Activated naive CD8-positive, alpha-beta T cell treated with anti-CD3 and anti-CD28 coated beads, Interleukin-2, amount 50 U/mL, for 24 hours (primary cell): ENCODE measurements at places on chromosomes 16 and 17.

GRCh38 chr16:48629531-48629930 is 19.6 kb upstream of the N4BP1 start:
- no peak for DNase-seq

- DNase-seq = no peak
Measured at GRCh38 chr17:15377200-15377599, 35.8 kb upstream of the TEKT3 start.

DNA sequence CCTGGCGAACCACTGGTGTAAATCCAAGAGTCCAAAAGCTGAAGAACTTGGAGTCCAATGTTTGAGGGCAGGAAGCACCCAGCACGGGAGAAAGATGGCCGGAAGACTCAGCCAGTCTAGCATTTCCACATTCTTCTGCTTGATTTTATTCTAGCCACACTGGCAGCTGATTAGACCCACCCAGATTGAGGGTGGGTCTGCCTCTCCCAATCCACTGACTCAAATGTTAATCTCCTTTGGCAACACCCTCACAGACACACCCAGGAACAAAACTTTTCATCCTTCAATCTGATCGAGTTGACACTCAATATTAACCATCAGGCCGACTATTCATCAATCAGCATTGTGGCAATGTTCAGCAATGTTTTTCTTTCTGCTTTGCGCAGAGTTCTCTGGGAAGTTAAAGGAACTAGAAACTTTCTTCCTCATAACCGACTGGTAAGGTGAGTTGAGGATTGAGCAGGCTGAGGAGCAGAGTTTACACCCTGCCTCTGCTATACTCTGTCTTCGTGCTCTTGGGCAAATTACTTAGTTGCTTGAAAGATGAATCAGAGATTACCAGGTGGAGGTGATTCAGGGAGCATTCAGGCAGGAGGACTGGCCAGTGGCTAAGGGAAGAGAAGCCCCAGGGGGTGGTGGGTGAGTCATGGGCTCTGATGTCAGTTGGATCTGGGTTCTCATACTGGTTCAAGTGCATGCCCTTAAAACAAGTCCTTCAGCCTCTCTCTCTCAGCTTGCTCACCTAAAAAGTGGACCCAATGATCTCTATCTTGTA is 28.2 kb upstream of the BRD7 start:
- DNase-seq = no peak

GRCh38 chr16:21698169-21699032 is 34.6 kb downstream of the OTOA start:
- no peak for DNase-seq
